ENCODE measurements at places on chromosomes 3 and 15.

GRCh38 chr3:172461530-172462138 lies 13.4 kb upstream of the GHSR start:
- no peak for DNase-seq

GRCh38 chr15:30043211-30043655 lies 39.5 kb upstream of the GOLGA8J start:
- DNase-seq = no peak

DNA sequence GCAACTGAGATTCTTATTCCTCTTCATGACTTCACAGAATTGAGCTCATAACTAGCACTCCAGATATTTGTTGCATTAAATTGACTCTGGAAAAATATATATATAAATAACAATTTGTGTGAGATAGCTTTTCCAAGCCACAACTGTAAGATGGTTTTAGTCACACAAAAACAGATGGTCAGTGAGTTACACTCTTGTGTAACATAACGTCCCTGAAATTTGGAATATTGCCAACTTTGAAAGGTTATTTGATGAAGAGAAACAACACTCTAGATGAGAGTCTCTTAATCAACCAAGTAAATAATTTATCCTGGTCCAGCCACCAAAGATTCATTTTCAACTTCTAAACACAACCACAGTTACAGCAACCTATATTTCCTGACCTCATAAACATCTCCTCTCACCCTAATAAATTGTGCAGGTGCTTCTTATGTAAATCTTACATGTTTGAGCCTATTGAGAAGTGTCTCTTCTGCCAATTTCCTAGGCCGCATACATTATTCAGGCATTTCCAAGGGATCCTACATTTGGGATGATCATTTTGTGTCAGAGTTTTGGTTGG lies 84.9 kb upstream of the ACP3 start:
- DNase-seq = no peak

GRCh38 chr15:62287066-62287857 lies 122.2 kb upstream of the C2CD4B start:
- no peak for DNase-seq

GRCh38 chr3:193271101-193271840 lies 30.2 kb downstream of the PLAAT1 start:
- no peak for DNase-seq

GRCh38 chr3:110267304-110267845 lies 804.2 kb upstream of the NECTIN3 start:
- no peak for DNase-seq
